ENCODE measurements at places on chromosomes 12 and 14.

DNA sequence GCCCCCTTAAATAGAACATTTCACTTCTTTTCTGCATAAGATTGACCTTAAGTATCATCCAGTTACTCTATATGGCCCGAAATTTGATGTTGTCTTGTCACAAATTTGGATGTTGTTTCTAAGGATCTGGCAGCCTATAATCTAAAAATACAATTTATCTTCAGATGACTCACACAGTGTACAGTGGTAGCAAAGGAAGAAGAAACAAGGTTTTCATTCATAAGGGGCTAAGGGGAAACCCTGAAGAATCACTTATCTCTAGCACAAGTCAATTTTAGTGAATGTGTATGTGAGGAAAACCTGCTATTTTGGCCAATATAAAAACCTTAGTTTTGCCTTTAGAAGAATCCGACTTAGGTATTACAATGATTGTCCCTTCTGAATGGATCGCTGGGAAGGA lies 606.3 kb upstream of the LRFN5 start:
- no peak for DNase-seq

GRCh38 chr12:31521964-31522363 lies 69.0 kb downstream of the DENND5B start:
- no peak for DNase-seq

- DNase-seq = no peak
Observed at GRCh38 chr12:70507442-70507841, 129.8 kb downstream of the PTPRB start.

DNA sequence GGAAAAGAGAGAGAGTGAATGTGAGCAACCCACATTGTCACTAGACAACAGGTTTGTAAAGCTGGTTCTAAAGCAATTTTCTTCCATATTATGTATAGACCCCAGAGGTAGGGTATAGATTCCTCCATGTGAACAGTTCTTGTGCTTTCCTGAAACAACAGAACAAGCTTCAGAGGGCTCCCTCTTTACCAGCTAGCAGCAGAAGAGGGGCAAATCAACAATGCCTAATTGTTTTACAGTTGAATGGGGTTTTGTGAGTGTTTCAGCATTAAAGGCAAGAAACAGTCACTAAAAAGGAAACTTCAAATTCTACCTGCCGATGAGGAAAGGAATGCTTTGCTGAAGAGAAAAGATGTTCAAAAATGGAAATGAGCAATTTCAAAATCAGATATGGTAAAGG lies 341.2 kb upstream of the KITLG start:
- no peak for DNase-seq

- no peak for DNase-seq
Observed at GRCh38 chr14:32102152-32102787, 25.2 kb downstream of the ARHGAP5 start.

DNA sequence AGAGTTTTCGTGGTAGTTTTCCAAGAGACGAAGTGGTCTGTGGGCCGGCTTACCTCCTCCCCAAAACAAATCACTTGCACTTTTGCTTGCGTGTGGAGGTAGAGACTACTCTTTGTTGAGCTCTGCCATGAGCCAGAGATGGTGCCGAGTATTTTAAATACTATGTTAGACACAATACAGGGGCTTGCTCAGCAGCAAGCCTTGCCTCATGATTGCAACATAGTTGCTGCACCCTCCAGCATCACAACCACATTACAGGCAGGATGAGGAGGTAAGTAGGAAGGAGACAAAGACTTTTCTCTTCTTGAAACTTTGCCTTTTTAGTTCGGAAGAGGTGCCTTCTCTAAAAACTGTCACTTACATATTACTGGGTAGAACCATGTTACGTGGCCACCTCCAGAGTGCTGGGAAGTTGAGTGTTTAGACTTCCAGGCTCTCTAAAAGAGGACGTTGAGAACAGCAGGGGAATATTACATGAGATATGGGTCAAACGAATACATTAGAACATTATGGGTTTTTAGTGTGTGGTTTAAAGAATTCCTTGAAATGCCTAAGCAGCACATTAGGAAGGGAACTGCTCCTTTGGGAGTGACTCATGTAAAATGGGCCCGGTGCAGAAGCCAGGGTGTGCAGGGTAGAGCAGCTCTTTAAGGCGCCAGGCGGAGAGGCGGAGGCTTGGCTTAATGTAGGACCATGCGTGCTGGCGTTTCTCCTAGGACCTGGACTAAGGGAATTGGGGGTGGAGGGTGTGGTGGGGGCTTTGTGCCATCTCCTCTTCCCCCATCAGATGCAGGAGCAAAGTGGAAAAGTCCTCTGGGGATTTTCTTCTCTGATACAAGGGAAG lies 110.6 kb upstream of the PRMT8 start:
- DNase-seq = peak; percentile 79

DNA sequence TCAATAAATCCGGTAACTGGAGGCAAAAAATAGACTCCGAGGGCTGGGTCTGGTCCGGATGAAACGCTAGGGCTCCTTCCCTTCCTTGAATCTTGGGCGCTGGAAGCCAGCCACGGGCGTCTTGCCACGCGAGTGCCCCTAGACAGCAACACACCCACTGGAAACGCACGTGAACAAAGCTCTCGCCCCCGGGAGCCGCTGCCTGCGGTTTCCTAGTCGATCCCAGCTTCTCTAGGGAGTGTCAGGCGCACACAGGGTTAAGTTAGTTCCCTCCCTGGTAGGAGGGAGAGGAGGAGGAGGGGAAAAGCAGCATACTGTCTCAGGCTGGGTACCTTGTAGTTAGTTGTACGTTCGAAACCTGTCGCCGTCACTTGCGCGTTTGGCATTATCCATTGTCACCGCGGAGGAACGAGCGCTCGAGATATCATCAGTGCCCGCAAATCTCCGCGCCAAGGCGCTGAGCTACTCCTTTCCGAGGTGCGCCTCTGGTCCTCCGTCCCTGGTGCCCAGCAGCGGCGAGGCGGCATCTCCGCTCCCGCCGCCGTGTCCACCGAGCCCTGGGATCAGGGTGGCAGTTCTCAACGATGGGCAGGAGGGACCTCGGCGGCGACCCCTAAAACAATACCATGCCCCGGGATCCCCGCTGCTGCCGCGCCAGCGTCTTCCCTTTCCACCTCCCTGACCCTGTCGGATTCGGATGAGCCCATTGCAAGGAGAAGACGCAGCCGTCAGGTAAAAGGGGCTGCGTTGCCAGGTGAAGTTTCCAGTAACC lies at the start of gene FLRT2:
TSS of gene FLRT2 (plus strand) at position 342 of the 772 bp plus-strand sequence. CDS start 91,371 bp downstream, outside the sequence.
- peak; percentile 83 for DNase-seq

- DNase-seq = no peak
Observed at GRCh38 chr12:56004211-56004610, 7.1 kb downstream of the SUOX start.

GRCh38 chr14:100890061-100890850 lies 13.3 kb downstream of the RTL1 start:
- DNase-seq = peak; percentile 65

GRCh38 chr12:108400481-108400880 lies 61.4 kb upstream of the CMKLR1 start:
- DNase-seq = no peak

GRCh38 chr12:109768901-109769670 lies 55.5 kb downstream of the FAM222A start:
- DNase-seq = no peak

DNA sequence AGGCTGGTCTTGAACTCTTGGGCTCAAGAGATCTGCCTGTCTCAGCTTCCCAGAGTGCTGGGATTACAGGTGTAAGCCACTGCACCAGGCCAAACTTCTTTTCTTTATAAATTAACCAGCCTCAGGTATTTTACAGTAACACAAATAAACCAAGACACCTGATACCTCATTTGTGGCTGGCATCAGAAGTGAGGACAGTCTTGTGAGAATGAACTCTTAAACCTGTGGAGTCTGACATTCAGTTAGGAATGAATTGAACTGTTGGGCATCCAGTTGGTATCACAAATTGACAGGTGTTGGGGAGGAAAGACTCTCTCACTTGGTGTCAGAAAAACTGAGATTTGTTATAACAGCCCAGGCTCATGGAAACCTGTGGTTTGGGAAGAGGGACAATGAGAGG lies 120.5 kb downstream of the DENND5B start:
- DNase-seq = no peak

- peak; percentile 58 for DNase-seq
Observed at GRCh38 chr14:102900631-102901571, 21.6 kb upstream of the AMN start.

- DNase-seq = peak; percentile 83
Observed at GRCh38 chr12:54277823-54278276, 2.1 kb downstream of the CBX5 start.

DNA sequence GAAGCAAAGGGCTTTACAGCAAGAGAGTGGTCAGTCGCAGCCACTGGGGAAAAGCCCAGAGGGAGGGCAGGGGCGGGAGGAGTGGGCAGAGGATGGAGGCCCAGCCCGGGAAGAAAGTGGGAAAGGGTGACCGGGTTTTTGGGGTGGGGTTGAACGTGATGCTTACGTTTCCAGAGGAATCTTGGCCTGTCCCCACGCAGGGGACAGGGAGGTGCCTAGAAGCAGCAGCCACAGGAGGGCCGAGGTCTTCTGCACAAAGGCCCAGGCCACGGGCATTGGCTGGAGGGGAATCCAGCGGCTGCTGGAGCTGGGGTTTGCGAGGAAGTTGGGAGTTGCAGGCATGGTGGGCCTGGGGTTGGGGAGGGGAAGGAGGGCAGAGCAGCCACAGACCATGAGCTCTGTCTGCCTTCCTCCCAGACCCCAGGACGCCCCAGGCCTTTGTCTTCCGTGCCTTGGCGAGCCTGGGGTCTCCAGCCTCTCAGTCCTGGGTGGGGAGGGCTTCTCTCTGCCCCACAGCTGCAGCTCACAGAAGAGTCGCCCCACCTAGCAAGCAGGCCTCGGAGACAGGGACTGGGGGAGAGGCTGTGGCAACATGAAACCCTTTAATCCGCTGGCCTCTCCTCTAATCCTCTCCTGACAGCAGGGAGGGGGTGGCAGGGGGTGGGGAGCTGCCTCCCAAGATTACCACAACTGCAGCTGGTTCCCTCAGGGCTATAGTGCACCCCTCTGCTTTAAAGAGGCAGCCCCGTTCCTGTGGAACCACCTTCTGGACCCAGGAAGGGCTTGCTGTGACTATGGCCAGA lies at the start of gene CACNA2D4:
TSS of gene CACNA2D4 (minus strand) at position 572 of the 803 bp plus-strand sequence. CDS start at position 393, 179 bp downstream.
- DNase-seq = peak; percentile 74

- DNase-seq = no peak
Observed at GRCh38 chr12:57775563-57776246, 3.3 kb downstream of the EEF1AKMT3 start.

DNA sequence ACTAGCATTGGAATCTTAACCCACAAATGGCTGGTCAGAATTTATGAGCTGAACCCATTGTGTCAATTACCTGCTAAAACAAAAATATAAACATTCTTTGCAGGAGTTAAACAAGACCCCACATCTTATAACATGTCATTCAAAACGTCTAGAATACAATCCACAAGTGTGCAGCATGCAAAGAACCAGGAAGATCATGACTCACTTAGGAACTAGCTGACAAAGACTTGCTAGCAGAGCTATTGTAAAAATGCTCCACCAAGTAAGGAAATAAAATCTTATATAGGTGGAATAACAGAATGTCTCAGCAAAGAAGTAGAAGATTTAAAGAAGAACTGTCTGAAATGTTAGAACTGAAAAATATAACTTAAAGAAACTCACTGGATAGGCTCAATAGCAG lies 26.5 kb upstream of the POC1B start:
- DNase-seq = peak; percentile 56

- no peak for DNase-seq
Observed at GRCh38 chr12:75748136-75748535, 236.7 kb upstream of the KRR1 start.
